ENCODE measurements at places on chromosomes 1 and 21.

GRCh38 chr1:96710708-96711477, 10.7 kb upstream of the PTBP2 start:
- peak; percentile 23 for DNase-seq

- no peak for DNase-seq
Observed at GRCh38 chr1:171139890-171140289, 45.2 kb upstream of the FMO2 start.

DNA sequence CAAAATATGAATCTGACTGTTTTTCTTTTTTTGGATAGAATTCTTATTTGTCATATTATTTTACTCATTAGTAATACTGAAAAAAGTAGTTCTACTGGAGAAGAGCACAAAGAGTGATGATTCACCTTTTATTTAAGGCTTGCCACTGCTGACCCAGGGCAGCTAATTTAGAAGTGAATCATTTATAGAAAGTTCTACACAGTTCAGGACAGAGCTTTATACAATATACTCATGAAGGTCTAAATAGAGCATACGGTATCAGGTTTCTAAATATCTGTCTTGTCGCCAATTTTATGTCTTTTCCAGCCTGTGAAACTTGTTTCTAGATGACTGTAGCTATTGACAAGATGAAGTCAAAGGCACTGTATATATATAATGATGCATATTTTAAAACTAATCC, 25.0 kb downstream of the GIPC2 start:
- peak; percentile 76 for DNase-seq

- no peak for DNase-seq
Observed at GRCh38 chr1:163528710-163529348, 207.1 kb downstream of the NUF2 start.

Data from HS-5 (cell line).